GM23338 (cell line): ENCODE measurements at places on chromosomes 6 and 20.
A peak's percentile ranks its signal among the peaks of the same experiment; 100 is the strongest.

DNA sequence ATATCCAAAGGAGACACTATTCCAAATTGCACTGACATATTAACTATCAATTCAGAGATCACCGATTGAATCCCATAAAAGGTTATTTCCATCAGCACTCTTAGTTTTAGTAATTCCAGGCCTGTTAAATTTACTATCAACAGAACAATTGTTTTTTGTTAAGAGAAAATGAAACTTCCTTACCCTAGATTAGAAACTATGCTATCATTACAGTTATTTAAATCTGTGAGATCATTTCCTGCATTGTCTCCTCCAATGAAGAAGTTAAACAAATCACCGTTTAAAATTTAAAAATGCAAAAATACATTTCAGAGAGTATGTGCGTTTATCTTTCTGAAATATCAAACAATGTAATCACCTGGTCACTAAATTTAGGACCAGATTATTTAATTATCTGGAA, 57.5 kb downstream of the HIVEP2 start:
- no peak for DNase-seq

GRCh38 chr6:131678442-131678841, 22.8 kb downstream of the OR2A4 start:
- peak; percentile 29 for DNase-seq

DNA sequence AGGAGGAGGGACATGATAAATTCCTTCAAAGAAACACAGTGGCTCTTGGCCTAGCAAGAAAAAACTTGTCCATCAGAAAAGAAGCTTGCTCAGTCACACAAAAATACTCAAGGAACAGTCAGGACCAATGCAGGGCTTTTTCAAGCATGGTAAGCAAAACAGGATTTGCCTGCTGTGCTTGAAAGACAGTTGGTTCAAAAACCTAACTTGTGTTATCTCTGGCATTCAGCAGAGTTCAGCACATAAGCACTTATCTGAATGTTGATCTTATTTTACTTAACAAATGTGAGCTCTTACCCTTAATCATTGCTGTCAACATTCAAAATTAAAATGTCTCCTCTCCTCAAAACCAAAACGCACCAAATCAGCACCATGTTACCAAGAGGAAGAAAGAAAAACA, 38.3 kb downstream of the ATG5 start:
- DNase-seq = peak; percentile 14

GRCh38 chr20:59144179-59144830, 19.3 kb upstream of the ZNF831 start:
- no peak for DNase-seq

GRCh38 chr6:125251516-125252220, 50.1 kb downstream of the HDDC2 start:
- peak; percentile 42 for DNase-seq

DNA sequence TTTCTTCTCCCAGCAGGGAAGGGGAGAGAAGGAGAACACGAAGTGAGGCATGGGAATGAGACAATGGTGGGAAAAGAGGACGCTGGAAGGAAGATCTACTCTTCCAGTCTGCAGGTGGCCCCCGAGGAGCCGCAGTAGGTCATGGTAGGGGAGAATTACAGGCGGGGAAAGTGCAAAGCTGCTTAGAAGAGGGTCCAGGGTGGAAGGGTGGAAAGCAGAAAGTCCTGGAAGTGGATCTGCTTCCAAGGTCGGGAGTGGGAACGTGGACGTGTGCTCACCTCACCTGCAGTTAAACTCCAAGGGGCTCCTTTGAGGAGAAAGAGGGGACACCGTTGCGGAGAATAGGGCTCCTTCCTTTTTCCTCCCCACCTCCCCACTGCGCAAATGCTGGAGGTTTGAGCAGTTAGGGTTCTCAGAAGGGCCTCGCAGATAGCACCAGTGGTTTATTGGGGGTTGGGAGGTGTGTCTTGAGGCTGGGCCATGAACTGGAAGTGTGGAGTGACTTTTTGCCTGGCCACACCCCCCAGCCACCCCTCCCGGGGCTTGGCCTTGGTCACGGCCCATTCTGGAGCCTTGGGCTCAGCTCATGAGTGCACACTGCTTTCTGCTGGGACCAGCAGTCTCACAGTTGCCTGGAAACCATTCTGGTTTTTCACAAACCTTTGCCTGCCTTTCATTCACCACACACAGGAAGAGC, 100.4 kb upstream of the MLN start:
- no peak for DNase-seq

DNA sequence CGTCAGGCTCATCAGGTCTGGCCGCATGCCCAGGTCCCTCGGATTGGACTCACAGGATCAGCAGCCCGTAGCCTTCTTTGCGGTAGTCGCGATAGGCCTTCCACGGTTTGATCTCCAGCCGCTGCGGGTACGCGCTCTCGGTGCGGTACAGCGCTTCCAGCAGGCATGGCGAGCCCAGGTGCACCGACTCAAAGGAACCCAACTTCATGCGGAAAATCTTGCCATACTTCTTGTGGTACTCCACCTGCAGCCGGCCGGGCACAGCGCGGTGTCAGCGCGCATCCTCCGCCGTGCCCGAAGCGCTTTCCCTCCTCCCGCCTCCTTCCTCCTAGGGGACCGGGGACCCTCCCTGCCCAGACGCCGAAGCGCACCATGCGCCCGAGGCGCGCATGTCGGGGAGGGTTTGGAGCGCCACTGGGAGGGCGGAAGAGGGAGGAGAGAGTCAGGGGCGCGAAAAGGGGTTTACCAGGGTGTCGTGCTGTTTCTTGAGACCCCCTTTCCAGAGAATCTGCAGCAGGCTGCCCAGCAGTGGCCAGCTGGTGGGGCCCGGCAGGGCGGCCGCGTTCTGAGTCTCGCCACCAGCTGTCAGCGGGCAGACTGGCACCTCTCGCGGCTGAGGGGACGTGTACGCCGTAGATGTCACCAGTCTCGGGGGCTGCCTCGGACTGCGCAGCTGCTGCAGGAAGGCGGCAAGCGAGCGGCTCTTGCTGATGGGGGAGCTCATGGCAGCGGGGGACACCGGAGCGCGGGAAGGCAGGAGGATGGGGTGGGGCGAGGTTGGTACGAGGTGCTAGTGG, 732 bp downstream of the CYP24A1 start:
- DNase-seq = peak; percentile 77

DNA sequence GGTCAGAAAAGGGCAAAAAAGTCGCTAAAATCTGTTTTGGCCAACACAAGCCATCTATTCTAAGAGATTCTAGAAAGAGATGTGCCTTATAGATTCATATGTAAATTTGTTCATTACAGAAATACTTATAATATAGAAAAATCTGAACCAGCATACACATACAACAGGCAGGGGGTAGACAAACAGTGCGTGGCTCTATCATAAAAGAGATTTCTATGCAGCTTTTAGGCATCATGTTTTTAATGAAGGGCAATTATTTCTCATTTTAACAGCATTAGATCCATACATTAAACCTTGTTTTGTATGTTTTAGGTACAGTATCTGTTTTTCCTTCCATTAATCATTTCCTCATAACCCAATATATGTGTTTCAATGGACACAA, 664 bp downstream of the BTN3A3 start:
- DNase-seq = no peak

DNA sequence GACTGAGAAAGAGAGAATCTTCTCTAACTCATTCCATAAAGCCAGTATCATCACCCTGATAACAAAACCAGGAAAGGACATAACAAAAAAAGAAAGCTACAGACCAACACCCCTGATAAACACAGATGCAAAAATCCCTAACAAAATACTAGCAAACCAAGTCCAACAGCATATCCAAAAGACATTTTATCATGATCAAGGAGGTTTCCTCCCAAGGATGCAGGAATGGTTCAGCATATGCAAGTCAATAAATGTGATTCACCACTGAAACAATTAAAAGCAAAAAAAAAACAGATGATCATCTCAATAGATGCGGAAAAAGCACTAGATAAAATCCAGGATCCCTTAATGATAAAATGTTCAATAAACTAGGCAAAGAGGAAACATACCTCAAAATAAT, 24.5 kb upstream of the ALDH8A1 start:
- no peak for DNase-seq

DNA sequence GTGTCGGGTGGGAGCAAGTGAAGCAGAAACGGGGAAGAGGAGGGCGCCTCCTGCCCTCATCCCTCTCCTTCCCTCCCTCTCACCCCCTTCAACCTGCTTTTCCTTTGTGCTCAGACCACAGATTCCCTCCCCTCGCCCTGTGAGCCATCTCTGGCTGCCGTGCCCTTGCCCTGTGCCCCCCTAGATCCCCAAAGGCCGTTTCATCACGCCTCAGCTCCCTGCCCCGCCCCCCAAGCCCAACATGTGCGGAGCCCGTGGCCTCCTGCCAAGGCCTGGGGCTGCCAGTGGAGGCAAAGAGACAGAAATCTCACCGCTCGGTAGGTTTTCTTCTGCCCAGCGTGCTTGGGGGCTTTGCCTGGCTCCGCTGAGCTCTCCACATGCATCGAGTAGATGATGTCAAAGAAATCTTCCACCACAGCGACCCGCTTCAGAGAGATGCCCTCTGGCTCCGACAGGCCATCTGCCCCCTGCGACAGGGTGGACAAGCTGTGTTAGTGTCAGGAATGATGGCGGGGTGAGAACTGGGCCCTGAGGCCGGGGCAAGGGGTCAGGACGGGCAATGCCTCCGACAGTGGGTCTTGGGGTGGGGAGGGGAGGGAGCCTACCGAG, 57.6 kb downstream of the NOL4L start:
- no peak for DNase-seq

DNA sequence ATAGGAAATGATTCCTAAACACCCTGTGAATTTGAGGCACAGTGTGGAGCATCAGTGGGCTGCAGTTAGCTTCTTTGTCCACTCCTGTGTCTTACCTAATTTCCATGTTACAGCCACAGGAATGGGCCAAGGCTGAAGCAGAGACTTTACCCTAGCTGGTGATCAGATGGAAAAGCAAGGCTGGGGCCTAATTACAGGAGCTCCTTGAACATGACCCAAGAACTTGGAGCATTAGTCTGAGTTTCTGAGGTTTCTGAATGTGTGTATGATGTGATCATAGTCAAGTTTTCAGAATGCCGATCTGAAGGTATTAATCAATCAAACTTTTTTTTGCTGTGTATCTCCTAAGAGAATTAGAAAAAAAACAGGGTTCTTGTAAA, 18.0 kb downstream of the HECA start:
- no peak for DNase-seq

DNA sequence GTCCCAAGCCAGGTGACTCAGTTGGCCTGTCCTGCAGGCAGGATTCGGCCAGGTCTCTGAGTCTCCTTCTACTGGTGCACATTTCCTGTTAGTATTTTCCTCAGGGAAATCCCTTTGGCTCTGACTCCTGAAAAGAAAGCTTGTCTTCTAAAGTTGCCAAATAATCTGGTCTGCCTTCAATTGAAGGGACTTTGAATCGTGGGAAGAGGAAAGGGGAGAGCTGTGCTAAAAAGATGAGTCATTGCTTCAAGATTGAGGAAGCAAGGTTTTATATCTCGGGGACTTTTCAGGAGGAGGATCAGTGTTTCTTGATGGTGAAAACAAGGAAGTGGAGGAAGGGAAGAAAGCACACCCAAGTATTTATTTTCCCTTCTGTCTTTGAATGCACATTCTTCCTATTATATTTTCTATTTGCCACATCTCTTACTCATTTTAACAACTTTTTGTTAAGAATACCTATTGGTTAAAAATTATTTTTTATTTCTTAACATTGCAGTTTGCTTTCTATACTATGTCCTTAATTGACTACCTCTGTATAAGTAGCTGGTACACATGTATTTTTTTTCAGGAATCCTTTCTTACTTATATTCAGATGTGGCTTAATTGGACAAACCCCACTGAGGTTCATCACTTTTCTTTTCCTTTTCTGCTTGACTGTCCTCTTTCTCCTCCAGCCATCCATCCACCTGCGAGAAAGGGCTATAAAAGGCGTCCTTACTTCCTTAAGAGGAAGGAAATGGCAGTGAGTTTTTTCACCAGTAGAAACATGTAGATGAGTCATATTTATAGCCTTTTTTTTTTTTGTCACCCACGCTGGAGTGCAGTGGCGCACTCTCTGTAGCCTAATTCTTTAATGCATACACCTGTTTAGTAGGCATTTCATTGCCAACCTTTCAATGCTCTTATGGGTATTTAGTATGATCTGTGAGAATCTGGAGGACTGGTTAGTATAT, 15.0 kb upstream of the IFNGR1 start:
- DNase-seq = no peak

DNA sequence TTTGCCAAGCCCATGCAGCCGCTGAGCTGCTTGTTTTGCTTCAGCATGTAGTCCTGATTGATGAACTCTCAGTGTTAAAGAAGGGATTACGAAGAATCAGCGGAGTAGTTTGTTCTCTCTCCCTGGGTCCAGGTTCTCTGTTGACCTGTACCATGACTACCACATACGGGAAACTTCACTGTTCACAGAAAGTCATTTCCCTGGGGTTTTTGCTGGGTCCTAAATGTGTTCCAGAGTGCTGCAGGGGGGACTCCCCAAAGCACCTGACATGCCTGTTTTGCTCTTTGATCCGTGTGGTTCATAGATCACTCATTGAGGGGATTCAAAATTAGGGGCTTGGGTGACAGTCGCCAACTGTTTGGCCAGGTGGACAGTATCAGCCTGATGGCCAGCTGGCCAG, 5.5 kb downstream of the LSM14B start:
- no peak for DNase-seq

DNA sequence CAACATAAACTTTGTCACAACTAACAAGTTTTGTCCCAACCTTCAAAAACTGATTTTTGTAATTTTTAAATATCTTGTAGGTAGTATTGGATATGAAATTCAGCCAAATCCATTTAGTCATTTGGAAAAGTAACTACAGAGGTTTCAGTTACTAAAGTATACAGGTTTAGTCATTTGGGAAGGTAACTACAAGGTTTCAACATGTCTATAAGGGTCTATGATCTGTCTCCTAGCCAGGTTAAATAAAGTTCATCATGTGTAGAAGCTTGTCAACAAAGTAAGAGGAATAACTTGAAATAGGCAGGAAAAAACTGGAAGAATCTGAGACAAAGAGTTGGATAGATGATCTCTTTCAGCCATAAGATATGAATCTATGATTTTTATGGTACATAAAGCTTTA, 229.8 kb downstream of the COL12A1 start:
- no peak for DNase-seq

DNA sequence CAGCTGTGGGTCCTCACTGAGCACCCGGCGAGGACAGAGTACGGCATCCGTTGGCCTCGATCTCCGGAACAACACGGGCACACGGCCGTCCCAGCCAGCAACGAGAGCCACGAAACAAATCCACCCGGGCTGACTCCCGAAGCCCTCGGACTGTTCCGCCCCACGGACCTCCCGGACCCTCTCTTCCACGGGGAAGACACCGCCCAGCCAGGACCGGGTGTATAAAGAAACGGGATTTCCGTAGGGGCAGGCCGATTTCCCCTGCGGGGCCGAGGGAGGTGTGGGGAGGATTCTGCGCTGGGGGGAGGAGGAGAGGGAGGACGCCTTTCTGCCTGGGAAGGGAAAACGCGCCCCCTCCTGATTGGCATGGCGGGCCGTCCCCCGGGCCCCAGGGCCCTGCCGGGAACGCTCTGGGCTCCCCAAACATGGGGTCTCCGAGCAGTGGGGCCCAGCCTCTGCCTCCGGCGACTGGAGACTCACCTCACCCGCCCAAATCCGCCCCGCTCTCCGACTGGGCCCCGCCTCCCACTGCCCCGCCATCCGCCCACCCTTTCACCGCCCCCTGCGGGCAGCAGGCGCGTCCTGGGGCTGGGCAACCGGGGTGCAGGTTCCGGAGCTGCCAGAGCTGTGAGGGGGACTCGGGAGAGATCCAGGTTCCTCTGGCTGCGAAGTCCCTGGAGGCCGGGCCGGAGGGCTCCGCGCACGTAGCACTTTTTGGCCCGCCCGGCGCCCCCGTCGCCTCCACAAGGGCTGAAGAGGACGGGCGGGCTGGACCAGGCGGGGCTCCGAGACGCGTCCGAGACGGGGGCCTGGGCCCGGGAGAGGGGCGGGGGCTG, 679 bp upstream of the PPDPF start:
- peak; percentile 82 for DNase-seq
